Bronchial epithelial cell (primary cell): ENCODE measurements at places on chromosomes 7 and 10. TPM values are rescaled to one million over a fixed set of nuclear protein-coding genes. Genes with fewer than 3 reads are reported as not detected.

GRCh38 chr7:19665399-19666008 lies 43.3 kb downstream of the POLR1F start:
- peak; percentile 61 for DNase-seq

GRCh38 chr10:94412449-94412848 lies 10.1 kb downstream of the TBC1D12 start:
- DNase-seq: no peak

GDF2 gene
- not detected in 2 replicates for total RNA-seq

GRID2IP gene
- 0.26 TPM in 2 replicates for total RNA-seq

KLLN gene
- 0.13 and 0.26 TPM in 2 replicates for total RNA-seq

PTPRN2 gene
- 1.1 and 2.8 TPM in 2 replicates for total RNA-seq
